ENCODE measurements at places on chromosomes 3 and 15.

GRCh38 chr3:111767756-111768445, 91.2 kb upstream of the PHLDB2 start:
- DNase-seq = no peak

- DNase-seq = no peak
Measured at GRCh38 chr3:115512565-115513415, 110.5 kb upstream of the GAP43 start.

DNA sequence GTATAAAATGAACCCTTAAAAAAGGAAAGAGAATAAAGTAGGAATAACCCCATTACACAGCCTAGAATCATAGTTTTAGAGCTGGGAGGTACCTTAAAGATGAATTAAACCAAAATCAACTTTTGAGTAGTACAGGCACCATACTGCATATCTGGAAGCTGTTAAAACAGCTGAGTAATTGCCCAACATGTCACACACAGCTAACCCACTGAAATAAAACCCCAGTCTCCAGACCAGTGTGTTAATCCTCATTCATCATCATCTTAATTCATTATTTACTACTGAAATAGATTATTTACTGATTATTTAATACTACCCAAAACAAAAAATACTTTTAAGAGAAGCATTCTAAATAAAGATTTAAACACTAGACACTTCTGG, 52.8 kb downstream of the GPR160 start:
- DNase-seq = no peak

DNA sequence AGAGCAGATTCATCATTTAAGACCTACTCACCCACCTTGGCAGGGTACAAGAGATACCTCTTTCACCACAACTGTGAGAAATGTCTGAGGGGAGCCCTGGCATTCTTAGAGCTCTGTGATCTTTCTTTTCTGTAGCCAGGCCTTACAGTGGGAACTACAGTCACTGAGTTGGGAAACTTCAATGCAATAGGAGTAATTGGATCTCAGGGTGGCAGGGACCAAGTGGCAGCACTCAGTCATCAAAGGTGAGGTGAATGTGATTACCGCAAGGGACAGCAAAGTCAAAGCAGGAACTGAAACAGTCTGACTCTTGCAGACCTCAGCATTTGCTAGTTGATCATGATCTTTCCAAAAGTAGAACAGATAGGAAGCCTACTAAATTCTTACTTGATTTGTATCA, 7.2 kb upstream of the MCF2L2 start:
- DNase-seq = no peak

DNA sequence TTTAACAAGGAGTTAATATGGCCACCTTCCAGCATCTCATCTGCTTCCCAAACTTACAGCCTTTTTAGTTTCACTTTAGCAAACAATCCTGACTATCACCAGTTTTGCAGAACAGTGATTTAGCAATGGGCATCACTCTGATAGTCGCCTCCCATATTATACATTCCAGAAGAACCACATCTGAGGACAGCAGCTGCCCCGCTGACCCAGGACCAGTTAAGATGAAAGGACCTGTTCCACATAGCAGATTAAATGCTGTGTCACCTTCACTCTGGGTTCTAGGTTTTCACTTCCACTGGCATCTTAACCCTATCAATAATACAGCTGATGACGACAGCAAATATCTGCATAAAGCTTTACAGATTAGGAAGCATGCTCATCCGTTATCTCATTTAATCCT, 99.8 kb downstream of the TRIM69 start:
- DNase-seq = no peak

DNA sequence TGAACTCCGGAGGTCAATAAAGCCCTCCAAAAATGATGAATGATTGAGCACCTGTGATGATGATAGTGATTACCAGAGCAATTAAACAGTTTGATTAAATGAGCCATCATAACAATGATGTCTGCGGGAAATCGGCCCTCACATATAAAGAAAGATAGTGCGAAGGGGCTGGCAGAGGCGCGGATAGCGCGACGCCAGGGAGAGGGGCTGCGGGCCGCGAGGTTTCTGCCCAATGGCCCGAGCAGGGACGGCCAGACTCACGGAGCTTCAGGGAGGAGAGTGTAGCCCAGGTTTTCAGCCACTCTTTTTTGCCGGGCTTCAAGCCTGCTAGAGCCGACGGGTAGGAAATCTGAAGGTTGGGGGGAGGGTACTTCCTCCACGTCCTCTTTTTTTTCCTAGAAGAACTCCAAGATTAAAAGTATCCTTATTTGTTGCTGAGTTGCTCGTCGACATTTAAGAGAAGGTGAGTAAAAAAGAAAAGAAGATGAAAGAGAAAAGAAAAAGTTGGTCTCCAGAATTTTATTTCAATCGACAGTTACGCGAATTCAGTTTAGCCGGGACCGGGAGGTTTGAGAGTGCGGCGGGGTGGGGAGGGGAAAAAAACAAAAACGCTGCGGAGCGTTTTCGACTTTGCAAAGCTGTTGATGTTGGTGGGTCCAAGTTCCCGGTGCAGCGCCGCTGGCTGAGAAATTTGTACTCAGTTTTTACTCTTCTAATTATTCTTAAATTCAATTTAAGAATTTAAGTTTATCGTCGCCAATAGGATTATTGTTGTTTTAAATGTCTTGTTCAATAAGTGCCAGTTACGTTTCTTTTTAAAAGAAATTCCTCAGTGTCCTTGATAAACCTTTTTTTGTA, 2.2 kb upstream of the MEIS2 start:
- no peak for DNase-seq

- no peak for DNase-seq
Measured at GRCh38 chr3:8524656-8525399, 23.2 kb downstream of the LMCD1 start.

Measured in esophagus squamous epithelium (tissue), 5 donors.